Suprapubic skin (tissue), 4 donors: ENCODE measurements at places on chromosomes 4 and X.

DNA sequence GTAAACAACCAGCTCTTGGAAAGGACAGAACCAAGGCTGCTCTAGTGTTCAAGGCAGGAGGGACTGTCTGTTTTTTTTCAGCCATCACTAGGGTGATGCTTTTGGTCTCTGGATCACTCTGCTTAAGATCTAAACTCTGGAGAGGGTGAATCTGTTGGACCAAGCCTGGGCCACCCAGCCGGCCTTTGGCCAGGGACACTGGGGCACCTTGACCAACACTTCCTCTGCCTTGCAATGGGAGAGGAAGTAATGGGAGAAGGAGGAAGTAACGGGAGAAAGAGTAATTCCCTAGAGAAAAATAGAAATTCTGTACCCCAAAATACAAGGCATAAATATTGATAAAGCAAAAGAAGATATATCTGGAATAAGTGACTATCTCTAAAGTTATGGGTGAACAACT is 12.9 kb downstream of the CHRNA9 start:
- DNase-seq, result no peak

DNA sequence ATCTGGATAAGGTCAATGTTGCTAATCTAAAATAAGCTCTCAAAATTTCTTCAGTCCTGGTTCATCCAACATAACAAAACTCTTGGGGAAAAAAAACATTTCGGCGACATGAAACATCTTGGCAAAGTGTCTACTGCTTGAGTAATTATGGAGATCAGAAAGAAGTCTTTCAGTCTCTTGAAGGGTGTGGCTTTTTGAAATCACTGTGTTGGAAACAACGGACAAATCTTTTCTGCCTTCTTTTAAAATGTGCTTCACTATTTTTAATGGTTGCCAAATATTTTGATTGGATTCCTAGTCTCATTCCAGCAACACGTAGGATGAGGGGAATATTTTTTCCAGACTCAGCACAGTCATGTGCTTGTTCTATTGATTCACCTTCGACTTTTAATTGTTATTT is 138.6 kb downstream of the KLHL8 start:
- DNase-seq, result no peak

- DNase-seq, result no peak
Observed at GRCh38 chr4:113106108-113106507, 56.7 kb downstream of the ANK2 start.

- DNase-seq, result no peak
Observed at GRCh38 chrX:11363069-11363594, 69.9 kb downstream of the AMELX start.

GRCh38 chr4:184197536-184198082 is 20.1 kb downstream of the ENPP6 start:
- peak; percentile 29 for DNase-seq

DNA sequence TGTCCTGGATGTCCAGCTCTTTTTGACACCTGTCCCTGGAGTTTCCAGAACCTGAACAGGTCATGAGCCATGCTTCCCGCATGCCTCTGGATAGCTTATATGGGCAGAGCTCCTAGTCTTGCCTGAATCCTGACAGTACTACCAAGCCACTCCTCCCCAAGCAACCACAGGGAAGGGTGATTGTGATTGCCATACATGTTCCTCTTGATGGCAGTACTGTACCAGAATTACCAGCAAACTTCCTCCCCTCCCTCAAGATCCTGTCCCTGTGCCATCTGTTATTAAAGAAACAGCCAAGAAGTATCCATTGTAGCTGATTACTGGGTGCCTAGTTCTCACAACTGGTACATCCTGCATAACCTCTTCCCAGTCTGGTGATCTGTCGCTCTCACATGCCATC is 264.3 kb upstream of the AGTR2 start:
- no peak for DNase-seq

- DNase-seq, result peak; percentile 70
Observed at GRCh38 chr4:3709061-3709845, 56.9 kb upstream of the ADRA2C start.

DNA sequence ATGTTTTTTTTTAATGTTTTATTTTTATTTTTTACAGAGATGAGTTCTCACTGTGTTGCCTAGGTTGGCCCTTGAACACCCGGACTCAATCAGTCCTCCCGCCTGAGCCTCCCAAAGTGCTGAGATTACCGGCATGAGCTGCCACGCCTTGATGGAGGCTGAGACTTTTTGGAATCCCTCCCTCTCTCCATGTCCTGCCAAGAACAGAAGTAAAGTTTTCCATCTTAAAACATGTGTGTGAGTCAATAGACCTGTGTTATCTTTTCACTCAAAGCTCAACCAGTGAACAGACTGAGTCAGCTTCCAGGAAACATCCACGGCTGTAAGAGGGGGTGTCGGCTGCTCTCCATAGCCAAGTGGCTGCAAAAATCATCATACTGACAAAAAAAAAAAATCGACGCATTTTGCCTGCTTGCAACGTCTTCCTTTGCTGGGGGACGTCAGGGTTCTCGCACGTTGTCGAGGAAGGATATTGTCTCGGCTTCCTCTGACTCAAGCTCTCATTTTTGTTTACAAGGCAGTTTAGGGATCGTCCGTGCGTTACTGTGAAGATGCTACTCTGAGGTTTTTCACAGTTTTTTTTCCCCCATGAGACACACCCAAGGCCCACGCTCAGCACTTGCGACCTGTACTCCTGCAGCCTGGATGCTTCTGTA is 10.0 kb upstream of the ASMTL start:
- DNase-seq, result peak; percentile 50

- DNase-seq, result no peak
Observed at GRCh38 chr4:144872508-144873225, 225.3 kb downstream of the ANAPC10 start.

DNA sequence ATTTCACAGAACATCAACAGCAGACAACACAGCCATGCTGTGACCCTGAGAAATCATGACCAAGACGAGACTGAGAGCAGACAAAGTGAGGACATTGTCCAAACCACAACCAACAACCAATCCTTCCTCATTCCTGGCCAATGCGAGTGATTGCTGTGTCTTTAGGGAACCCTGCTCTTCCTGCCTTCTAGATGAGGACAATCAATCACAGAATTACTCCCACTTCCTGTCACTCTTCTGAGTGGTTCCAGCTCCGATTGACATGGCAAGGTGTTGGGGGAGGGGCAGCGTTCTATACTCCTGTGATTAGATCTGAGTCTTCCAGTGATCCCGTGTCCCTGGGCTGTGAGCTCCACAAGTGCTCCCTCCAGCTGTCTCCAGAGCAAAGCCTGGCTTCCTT is 227.8 kb downstream of the STIM2 start:
- DNase-seq, result no peak

- no peak for DNase-seq
Observed at GRCh38 chr4:128517739-128518510, 230.3 kb upstream of the PGRMC2 start.

GRCh38 chrX:103783196-103783595 is 6.6 kb downstream of the PLP1 start:
- no peak for DNase-seq

- no peak for DNase-seq
Observed at GRCh38 chrX:78945186-78945912, at the start of gene P2RY10. TSS of gene P2RY10 (plus strand) at chrX:78945391. CDS start at chrX:78960521, 15,130 bp downstream.

DNA sequence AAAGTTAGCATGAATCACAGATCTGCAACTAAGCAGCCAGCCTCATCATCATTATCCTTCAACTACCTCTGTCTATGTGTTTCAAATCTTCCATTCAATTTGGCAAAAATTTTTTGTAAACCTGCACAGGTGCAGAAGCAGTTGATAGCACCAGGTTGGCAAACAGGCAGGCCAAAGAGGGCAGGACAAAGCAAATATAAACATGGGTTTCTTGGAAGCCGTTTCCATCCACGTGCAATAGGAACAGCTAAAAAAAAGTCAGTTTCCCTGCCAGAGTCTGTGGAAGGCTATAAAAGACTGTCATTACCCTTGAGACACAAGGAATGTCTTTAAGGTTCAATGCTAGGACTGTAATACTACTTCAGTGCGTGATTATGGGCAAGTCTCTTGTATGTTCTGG is 253.2 kb downstream of the PDHA2 start:
- DNase-seq, result no peak

- no peak for DNase-seq
Observed at GRCh38 chr4:6969826-6970800, 60.5 kb downstream of the TBC1D14 start.

DNA sequence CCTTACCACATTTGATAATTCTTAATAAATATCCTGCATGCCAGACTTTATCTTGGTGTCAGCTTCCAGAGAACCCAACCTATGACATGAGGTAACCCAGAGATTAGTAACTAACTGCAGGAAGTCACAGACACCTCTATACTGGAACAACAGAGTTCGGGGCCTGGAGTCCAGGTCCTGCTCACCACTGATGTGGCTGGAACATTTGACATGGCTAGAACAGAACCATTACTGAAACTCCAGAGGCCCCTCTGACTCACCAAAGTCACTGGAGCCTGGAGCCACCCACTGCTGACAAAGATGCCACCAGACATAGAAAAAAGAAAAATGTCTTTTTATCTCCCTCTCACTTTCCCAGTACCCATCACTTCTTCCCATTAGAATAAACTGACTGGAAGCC is 403.7 kb downstream of the MID1IP1 start:
- DNase-seq, result no peak

- DNase-seq, result no peak
Observed at GRCh38 chr4:27305246-27305645, 444.6 kb downstream of the STIM2 start.

- DNase-seq, result no peak
Observed at GRCh38 chr4:119755599-119755998, 127.0 kb upstream of the PDE5A start.

GRCh38 chr4:88567591-88567990 is 24.7 kb upstream of the HERC3 start:
- no peak for DNase-seq

DNA sequence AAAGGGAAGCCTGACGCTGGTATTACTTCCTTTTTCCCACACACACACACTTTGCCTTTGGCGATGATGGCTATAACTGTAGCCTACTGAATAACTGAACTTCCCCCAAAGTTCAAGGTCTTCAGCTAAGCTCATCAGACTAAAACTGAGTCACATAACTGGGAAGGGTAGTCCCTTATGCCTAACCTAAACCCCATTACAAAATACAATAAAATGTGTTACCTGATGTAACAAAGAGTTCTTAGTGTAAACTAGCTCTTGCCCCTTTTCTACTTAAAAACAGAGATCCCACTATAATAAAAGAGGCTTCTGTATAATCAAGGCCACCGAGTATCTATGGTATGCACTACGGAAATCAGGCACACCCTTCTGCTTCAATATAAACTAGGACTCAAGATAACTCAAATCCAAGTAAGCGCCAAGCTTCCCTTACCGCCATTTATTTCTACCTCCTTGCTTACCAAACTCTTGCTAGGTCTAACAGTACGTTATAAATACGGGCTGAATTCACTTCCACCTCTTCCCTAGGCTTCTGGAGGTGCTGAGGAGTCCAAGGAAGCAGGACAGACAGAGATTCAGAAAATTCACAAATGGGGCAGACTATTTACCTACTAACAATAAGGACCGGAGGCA is 2.4 kb downstream of the OTUD4 start:
- DNase-seq, result no peak

DNA sequence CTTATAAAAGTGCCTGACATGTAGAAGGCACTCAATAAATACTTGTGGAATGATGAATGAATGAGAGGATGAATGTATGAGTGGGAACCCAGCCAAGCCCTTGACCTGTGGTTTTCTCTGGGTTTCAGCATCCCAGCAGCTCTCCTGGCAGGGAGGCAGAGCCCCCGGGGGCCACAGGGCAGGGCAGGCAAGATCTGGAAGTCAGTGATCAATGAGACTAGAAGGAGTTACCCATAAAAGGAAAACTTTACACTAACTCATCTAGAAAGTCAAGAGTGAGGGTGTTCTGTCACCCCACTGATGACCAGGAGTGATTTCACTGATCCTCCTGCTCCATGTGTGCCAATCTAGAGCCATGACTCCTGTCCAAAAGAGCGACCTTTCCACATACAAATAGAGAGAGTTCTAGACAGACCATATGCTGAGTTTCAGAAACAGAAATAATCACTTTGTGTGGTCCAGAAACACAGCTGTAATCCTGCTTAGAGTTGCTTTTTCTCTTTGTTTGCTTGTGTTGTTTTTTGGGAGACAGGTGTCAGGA is 37.4 kb downstream of the MGARP start:
- no peak for DNase-seq

GRCh38 chrX:78555401-78555980 is 103.6 kb downstream of the RTL3 start:
- DNase-seq, result no peak

DNA sequence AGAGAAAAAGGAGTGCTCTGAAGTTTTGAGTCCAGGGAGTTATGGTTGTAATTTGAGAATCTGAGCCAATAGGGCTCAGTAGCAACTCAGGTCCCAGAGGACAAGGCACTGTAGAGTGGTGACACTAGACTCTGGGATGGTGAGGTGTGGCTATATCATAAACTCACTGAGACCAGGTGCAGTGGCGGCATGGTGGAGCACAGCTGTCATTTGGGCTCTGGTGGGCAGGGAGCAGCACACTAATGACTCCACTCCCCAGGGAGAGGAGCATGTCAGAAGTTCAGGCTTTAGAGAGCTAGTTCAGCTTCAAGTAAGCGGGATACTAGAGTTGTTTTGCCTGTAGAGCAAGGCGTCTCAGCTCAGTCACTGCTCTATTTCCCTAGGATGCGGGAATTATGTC is 165.4 kb upstream of the USP38 start:
- no peak for DNase-seq

DNA sequence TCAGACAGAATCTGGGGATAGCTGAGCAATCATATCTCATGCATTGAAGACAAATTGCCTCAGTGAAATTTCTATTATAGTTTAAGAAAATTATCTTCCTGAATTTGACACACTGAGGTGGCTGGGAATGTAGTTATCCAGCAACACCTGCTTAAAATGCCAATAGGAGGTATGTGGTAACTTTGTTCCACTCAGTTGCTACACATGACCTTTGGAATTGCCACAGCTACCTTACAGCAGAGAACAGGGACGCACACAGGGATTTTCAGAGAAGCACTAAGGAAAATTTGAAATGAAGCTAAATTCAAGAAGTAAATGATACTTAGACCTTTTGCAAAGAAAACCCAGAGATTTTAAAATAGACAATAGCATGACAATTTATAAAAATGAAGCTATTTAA is 264.6 kb downstream of the IL1RAPL1 start:
- no peak for DNase-seq

DNA sequence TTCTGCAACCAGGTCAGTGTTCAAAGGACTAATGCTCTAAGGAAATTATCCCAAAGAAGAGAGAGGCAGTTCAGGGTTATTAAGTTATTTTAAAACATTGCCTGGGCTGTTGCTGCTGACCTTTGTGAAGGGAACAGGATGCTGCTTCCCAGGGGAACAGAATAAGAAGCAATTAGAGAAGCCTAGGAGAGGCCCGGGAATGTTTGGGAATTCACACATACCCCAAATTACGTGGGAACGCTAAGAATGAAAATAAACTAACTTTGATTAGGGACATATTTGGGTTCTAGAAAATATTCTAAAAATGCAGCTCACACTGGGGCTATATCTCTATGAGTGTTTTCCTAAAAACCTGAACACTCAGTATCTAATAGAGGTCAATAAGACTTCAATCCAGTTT is 243.1 kb upstream of the FTHL17 start:
- no peak for DNase-seq

GRCh38 chr4:156321203-156321602 is 367.5 kb upstream of the CTSO start:
- no peak for DNase-seq

- no peak for DNase-seq
Observed at GRCh38 chr4:173121076-173121561, 47.5 kb upstream of the GALNT7 start.
